ENCODE measurements at places on chromosomes 7 and 10.

DNA sequence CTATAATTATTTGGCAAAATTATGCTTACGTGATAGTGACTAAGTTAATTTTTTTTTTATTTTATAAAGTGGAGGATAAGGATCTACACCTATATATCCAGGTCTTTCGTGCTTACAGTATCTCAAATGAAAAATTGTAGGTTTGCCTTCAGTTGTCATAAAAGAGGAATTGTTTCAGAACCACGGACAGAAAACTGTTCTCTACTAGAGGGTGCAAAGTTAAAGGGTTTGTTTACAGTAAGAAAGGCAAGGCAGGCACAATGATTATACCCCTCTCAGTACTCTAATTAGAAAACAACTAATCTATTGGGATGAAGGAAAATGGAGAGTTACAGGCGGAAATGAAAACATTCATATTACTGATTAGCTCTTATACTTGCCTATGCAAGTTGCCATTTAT is 1.5 kb downstream of the PCLO start:
- DNase-seq = no peak

- peak; percentile 77 for DNase-seq
Observed at GRCh38 chr10:77925795-77926565, 575 bp downstream of the DLG5 start.

DNA sequence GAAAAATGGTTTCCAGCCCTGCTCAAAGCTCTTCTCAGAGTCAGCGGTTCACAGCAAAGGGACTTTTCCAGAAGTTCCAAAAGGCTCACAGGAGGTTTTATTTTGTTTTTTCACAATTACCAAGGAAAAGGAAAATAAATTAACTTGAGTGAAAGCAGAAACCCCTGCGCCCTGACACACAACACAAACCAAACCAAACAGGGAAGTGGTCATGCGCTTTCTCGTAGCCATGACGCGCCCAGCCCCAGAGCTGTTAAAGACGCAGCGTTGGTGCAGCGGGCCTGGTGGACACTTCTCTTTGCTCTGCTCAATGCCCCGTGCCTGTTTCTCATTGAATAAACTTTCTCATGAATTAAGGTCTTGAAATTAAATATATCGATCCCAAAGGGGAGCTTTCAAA is 134.4 kb upstream of the LYZL2 start:
- no peak for DNase-seq

- no peak for DNase-seq
Observed at GRCh38 chr10:81978238-81978637, 103.2 kb downstream of the NRG3 start.

- no peak for DNase-seq
Observed at GRCh38 chr10:101380353-101381017, 26.5 kb downstream of the BTRC start.

- no peak for DNase-seq
Observed at GRCh38 chr10:62759599-62760175, 44.8 kb upstream of the ADO start.

- DNase-seq = no peak
Observed at GRCh38 chr7:8263048-8263447, 1.1 kb upstream of the ICA1 start.

DNA sequence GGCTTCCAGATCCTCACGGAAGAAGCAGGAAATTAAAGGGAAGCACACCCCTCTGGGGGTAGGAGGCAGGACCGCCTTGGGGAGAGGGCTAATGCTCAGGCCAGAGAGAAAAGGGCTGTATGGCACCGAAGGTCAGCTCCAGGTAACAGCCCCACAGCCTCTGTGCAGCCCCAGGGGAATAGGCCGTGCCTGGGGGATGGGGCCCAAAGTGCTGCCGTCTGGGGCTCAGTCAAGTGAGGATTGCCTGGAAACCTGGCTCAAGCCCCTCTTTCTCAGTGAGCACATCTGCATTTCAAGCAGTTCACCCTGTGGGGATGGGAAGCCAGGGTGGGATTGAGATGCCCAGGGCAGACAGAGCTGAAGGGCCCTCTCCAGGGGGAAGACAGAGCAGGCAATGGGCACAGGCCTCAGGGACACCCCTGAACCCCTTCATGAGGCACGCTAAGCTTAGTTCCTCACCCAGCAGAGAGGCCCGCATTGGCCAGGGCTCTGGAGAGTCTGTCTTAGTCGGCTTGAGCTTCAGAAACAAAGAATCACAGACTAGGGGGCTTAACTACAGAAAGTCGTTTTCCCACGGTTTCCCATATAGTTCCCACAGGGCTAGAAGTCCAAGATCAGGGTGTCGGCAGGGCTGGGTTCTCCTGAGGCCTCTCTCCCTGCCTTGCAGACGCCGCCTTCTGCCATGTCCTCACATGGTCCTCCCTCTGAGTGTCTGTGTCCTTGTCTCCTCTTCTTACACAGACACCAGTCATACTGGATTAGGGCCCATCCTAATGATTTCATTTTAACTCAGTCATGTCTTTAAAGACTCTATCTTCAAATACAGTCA is 118.2 kb downstream of the PTPN20 start:
- DNase-seq = peak; percentile 56

DNA sequence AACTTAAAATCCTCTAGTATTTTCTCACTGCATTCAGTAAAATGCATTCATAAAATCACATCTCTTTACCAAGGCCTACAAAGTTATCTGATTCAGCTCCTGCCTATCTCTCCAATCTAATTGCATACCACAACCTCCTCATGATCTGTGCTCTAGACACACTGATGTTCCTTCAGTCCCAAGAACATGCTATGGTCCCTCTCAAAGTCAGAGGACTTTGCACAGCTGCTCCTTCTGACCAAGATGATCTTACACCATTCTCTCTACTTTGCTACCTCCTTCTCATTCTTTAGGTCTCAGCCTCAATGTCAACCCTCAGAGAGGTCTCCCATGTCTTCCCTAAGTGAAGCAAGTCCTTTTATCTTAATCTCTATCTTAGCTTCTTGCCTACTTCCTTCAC is 45.5 kb downstream of the CAV1 start:
- no peak for DNase-seq

GRCh38 chr7:142703655-142704305 is 45.5 kb upstream of the PRSS1 start:
- DNase-seq = no peak

GRCh38 chr10:75951627-75952026 is 520.2 kb downstream of the LRMDA start:
- DNase-seq = no peak

GRCh38 chr7:47405286-47405904 is 176.5 kb downstream of the TNS3 start:
- no peak for DNase-seq

- peak; percentile 68 for DNase-seq
Observed at GRCh38 chr7:18086165-18087025, 58.7 kb upstream of the PRPS1L1 start.

GRCh38 chr10:43377424-43377883 is 6.0 kb downstream of the FXYD4 start:
- no peak for DNase-seq

GRCh38 chr10:132537684-132538001 is at the start of gene INPP5A:
Gene INPP5A, plus strand, starts transcription at chr10:132537787. Its CDS starts 310 bp downstream, at chr10:132538097.
- DNase-seq = no peak

- DNase-seq = no peak
Observed at GRCh38 chr7:32587411-32587948, 92.2 kb downstream of the AVL9 start.

- no peak for DNase-seq
Observed at GRCh38 chr10:19412531-19412930, 363.9 kb downstream of the MALRD1 start.

DNA sequence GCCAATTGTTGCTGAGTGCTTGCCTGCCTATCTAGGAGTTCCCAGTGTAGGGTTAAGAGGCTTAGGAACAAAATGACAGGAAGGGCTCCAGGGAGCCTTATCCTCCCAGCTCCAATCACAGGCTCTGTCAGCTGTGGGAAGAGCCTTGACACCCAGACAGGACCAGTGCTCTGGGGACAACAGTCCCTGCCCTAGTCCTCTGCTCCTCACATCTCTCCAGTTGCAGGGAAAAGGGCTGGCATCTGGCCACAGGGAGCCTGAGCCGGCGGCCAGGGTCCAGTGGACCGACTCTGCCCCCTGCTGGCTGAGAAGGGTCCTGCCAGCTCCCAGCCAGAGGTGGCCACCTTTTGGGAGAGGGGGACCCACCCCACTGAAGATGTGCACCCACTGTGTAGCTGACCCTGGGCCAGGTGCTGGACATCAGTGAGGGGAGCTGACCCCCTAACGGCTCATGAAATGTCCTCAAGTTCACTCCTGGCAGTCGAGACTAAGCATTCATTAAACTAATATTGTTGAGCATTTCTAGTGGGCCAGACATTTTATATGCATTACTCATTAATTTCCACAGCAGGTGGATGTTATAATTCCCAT is 17.6 kb downstream of the DNAJB12 start:
- no peak for DNase-seq

DNA sequence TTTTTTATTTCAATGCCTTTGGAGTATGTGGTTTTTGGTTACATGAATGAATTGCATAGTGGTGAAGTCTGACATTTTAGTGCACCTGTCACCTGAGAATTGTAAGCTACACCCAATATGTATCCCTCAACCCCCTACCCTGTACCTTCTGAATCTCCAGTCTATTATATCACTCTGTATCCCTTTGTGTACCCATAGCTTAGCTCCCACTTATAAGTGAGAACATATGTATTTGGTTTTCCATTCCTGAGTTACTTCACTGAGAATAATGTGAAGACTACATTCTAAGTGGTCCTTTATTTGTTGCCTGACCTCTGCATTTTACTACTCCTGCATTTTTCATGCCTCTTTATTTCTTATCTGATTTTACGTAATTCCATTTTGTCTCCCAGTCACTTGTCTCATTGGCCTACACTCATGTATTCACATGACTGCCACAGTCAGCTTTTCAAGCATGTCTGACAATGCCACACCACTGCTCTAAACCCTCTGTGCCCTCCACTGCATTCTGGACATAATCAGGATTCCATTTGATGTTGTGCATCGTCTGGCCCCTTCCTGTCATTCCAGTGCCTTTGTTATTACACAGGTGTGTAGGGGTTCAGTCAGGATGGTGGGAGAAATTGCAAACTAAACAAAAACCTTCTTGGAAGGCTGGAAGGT is 1325.5 kb downstream of the XPNPEP1 start:
- no peak for DNase-seq

GRCh38 chr7:151020231-151020630 is 4.1 kb downstream of the ATG9B start:
- no peak for DNase-seq

GRCh38 chr7:1931256-1931950 is 261.3 kb downstream of the ELFN1 start:
- DNase-seq = no peak

DNA sequence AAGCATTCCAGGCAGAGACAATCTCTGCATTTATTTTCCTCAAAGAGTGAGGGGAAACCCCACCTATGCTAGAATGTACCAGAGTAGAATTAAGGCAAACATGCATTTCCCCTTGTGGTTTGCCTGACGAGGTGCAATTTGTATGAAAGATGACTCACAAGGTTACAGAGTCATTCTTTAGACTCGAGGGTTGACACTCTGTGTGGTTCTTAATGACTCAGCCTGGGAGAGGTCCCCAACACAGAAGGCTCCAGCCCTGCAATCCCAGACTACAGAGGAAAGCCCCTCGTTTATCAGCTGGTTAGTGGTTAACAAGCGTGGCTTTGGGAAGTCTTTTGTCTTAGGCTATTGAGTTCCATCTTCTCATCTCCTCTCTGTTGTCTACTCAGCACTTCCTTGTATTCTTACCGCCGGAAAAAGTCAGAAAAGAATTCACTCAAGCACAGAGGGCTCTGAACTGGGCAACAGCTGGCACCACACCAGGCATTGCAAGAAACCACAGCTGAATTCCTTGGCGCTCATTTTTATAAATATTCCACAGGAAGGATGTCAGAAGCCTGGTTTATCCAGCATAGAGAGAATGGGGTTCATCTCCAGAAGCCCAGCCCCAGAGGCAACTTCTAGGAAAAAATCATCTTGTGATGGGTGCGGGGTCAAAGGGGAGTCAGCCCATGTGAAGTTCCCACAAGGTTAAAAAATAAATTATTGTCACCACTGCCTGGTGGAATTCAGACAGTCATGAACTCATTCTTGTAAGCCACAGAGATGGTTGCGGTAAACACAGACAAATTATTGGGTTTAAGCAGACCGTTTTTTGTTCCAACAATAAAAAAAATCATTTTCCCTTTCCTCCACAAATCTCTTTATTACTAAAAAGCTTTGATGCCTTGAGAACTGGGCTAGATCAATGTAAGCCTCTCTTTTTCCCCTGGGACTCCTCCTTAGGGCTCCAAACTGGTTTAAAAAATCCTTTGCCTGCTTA is 24.5 kb upstream of the SVIL start:
- no peak for DNase-seq

GRCh38 chr10:4656576-4657194 is 169.3 kb upstream of the AKR1E2 start:
- no peak for DNase-seq

DNA sequence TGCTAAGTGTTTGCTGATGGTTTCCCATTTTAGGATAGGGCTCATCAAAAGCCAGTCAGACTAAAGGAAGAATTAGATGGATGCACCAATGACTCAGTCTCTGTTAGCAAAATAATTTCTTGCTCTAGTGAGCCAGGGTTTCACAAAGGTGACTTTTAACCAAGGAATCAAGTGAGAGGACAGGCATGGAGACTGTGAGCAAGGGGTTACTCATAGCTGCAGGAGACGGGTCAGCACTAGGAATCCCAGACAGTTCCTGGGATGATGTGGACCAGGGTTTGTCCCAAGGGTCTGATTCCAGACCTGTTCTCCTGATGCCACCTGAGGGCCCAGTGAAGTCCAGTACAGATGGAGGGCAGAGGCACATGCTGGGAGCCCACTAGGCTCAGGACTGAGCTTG is 138.1 kb downstream of the NOC3L start:
- no peak for DNase-seq

- DNase-seq = peak; percentile 68
Observed at GRCh38 chr10:46520381-46520780, 36.1 kb downstream of the GPRIN2 start.

GRCh38 chr7:91915401-91916050 is 25.1 kb upstream of the AKAP9 start:
- no peak for DNase-seq

GRCh38 chr7:104231054-104232046 is 23.5 kb upstream of the ORC5 start:
- no peak for DNase-seq

- no peak for DNase-seq
Observed at GRCh38 chr7:137231167-137231566, 112.4 kb downstream of the PTN start.

DNA sequence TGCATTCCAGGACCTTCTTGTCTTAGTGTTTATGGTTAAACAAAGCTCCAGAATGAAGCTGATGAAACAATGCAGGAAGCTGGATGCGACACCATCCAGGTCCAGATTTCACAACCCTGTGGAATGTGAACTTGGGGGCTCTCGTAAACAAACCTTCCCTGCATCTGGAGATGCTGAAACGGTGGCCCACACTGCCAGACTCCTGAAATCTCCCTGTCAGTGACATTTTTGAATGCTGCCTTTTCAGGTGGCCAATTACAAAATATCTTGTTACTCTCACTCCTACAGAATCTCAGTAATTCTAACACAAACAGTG is 18.8 kb downstream of the VIPR2 start:
- no peak for DNase-seq

- DNase-seq = no peak
Observed at GRCh38 chr7:128774921-128775320, 673 bp downstream of the OPN1SW start.
